ENCODE measurements at places on chromosomes 7 and 10. TPM values are rescaled to one million over a fixed set of nuclear protein-coding genes. Genes with fewer than 3 reads are reported as not detected.

GRCh38 chr7:26153241-26153822, 1.3 kb downstream of the NFE2L3 start:
- no peak for DNase-seq

- no peak for DNase-seq
These were observed 6.4 kb downstream of the IKZF1 start for GRCh38 chr7:50310956-50311355.

DNA sequence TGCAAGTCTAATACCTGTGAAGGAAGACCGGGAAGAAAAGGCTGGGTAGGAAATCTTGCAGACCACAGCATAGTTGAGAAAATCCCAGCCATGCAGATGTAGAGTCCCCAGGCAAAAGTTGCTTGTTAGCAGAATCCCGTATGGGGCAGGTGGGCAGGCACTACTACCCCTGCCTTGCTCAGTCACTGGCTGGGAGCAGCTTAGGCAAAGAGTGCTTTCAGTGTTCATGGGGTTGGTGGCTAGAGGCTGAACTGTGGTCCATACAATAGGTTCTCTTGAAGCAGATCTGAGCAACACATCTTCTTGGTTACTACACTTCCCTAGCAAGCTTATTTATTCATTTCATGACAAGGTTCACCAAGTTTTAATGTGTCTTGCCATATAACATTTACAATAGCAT, 92.6 kb downstream of the AHCYL2 start:
- DNase-seq = no peak

DNA sequence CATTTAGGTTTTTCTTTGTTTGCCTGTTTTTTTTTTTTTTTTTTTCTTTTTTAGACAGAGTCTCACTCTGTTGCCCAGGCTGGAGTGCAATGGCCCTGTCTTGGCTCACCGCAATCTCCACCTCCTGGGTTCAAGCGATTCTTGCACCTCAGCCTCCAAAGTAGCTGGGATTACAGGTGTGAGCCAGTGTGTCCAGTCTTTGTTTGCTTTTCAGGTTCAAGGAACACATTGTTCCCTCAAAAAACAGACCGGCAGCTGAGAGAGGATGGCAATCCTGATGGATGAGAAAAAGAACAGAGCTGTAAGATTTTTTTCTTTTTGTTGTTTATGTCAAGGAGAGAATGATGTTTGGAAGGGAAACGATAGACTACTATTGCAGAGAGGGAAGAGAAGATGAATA, 23.3 kb upstream of the RHOBTB1 start:
- DNase-seq = no peak

- DNase-seq = no peak
These were observed 225.2 kb upstream of the PRSS58 start for GRCh38 chr7:142482891-142483658.

- no peak for DNase-seq
These were observed 231.8 kb upstream of the DKK1 start for GRCh38 chr10:52082307-52082706.

DNA sequence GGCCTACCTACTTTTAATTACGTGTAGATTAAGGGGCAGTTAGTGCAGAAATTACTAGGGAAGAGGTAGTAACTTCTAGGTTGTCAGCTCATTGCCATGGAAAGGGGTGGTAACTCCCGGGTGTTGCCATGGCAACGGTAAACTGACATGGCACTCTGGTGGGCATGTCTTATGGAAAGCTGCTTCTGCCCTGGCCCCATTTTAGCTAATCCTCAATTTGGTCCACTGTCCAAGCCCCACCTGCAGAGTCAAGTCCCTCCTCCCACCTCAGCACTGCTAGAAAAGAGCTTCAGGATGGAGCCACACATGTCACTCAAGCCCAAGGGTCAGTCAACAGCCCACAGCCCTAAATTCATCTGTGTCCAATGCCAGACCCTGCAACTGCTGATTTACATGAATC, 7.5 kb upstream of the ZKSCAN1 start:
- no peak for DNase-seq

DNA sequence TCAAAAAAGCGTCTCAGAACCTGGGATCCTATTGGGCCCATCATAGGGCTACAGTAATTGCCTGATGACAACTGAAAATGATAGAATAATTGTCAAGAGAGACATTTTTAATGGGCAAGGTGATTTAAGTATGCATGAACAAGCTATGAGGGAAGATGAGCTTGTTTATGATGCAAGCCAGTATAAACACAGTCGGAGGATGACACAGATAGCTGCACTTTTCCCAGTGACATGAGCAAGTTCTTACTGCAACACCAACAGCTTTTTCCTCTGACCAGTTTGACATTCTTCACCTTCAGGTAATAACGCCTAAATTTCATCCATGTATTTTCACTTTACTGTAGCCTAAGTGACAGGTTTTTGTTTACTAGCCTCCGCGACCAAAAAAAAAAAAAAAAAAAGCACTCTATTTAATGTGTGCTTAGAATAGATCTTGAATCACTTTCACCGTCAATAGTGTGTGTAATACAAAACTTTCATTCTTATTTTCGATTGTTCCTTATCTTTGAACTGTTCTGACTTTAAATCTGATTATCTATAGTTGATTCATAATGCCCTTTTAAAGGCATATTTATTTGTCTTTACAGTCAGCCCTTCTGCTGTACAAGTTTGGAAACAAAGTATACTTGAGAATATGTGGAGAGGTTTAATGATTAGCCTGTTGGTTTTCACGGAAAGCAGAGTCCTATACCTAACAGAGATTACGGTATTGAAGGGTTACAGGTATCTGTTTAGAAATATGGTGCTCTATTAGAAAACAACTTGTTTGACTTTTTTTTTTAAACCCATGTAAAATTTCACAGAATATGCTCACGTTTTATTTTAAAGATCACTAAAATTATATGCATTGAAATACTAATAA, 1.7 kb downstream of the FOXP2 start:
- DNase-seq = no peak

DNA sequence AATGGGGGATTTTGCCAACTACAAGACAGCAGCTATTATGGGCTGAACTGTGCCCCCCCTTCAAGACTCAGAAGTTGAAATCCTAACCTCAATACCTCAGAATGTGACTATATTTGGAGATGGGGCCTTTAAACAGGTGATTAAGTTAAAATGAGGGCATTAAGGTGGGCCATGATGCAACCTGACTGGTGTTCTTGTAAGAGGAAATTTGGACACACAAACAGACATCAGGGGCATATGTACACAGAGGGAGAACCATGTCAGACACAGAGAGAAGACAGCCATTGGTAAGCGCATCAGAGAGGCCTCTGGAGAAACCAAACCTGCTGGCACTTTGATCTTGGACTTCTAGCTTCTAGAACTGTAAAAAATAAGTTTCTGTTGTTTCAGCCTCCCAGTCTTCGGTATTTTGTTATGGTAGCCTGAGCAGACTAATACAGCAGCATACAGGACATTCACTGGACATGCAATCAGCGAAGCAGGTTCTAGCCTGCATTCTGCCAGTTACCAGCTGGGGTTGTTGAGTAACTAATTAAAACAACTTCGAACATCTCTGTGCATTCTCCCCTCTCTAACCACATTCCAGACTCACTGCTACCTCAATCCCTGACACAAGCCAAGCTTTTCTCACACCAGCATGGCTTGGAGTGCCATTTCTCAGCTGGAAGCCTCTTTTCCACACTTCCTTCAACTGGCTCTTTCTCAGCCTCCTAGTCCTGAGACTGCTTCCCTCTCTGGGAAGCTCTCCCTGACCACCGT, 141.4 kb downstream of the DOCK4 start:
- no peak for DNase-seq

DNA sequence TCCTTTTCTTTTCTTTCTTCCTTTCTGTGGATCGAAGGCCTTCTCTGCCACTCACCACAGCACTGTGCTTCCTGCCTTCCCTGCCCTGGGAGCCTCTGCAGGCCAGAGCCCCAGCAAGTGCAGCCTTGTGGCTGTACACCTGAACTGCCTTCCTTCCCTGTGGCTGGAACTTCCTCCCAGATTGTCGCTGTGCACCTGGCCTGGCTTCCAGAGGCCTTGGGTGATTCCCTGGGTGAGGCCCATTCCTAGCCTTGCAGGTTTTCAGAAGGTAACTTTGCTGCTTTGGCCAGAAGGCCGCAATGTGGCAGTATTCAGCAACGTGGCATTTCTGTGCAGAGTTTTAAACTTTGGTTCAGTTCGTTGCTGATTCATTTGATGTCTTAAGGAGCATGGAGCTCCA, 50.1 kb upstream of the RASGEF1A start:
- DNase-seq = no peak

MLXIPL gene
- polyA plus RNA-seq = 5.4 TPM

ADCYAP1R1 gene
- polyA plus RNA-seq = 0.69 TPM

NUDCD3 gene
- 54.6 TPM for polyA plus RNA-seq

ADAP1 gene
- polyA plus RNA-seq = 14.0 TPM

KIAA1549 gene
- 1.4 TPM for polyA plus RNA-seq

All from heart left ventricle (tissue), 16 donors.